ENCODE measurements at places on chromosomes 16 and 17.
A peak's percentile ranks its signal among the peaks of the same experiment; 100 is the strongest.

DNA sequence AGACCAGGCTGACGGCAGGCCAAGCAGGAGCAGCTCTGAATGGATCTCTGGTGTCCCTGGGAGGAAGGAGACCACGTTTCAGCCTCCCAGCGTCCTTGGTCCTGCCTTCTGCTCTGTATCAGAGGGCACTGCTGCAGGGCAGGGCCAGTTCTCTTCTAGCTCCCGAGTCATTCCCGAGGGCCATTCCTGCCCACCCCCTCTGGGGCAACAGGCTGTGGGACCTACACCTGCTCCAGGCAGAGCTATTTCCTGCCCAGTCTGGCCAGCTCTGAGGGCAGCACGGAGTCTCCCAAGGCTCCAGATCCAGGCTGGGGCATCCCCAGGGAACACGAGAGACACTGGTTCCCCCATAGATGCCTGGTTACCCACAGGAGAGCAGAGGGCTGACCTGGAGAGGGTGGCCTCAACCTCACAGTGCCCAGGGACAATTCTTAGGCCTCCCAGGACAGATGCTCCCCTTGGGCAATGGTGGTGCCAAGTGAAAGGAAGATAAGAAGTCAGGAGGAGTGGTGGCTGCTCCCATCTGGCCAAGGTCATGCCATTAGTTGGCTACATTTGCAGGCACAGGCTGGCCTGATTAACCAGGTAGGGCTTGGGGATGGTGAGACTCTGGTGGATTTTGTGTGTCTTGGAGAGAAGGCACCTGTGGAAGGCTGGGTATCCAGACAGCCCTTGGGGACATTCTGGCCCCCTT lies 2.0 kb downstream of the WFIKKN2 start:
- no peak for DNase-seq

GRCh38 chr16:906296-906695 lies 64.5 kb downstream of the LMF1 start:
- no peak for DNase-seq

GRCh38 chr17:40024901-40025300 lies 9.7 kb downstream of the CSF3 start:
- DNase-seq = no peak

GRCh38 chr17:40474419-40475002 lies 26.9 kb downstream of the TNS4 start:
- no peak for DNase-seq

GRCh38 chr16:74226338-74226954 lies 70.2 kb upstream of the PSMD7 start:
- DNase-seq = no peak

GRCh38 chr16:29963021-29963743 lies 1.3 kb downstream of the TMEM219 start:
- DNase-seq = no peak

DNA sequence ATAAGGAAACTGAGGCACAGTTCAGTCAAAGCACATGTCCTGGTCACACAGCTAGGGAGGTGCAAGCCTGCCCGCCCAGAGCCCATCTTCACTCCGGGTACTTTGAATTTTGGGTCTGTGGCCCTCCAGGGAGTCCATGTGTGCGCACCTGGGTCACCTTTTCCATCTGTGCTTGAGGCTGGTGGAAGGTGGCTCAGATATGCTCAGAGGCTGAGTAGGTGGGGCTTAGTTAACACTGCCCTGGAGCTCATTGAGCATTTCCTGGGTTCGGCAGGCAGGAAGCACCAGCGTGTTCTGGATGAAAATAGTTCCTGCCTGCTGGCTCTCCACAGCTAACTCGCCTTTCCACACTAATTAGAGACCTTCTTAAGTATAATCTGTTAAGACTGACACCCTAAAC lies 19.2 kb downstream of the FAM234A start:
- DNase-seq = peak; percentile 28

DNA sequence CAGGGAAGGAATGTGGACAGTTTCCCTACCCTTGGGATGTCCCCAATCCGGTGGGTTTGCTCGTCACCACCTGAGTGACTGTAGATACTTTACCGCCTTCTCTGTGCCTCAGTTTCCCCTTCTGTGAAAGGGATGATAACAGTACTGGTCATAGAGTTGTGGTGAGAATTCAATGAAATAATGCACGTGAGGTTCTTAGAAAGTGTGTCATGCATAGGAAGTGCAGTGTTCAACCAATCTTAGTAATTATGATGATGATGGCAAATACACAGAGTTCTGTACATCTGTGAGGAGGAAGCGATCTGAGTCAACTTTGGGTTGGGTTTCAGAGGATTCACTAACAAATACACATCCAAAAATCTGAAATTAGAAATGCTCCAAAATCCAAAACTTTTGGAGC lies 114.6 kb upstream of the HS3ST2 start:
- no peak for DNase-seq

- no peak for DNase-seq
Observed at GRCh38 chr16:9816644-9817043, 365.6 kb downstream of the GRIN2A start.

GRCh38 chr17:45852535-45853297 lies 8.0 kb downstream of the SPPL2C start:
- DNase-seq = peak; percentile 65

DNA sequence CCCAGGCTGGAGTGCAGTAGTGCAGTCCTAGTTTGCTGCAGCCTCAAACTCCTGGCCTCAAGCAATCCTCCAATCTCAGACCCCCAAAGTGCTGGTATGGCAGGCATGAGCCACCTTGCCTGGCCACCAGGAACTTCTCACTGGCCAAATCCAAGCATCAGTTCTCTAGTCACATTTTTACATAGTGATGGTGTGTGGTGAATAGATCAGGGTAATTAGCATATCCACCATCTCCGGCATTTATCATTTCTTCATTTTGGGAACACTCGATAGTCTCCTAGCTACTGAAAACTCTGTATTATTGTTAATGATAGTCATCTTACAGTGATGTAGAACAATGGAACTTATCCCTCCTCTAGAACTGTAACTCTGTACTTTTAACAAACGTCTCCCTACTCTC lies 58.3 kb downstream of the RAB11FIP4 start:
- no peak for DNase-seq

GRCh38 chr16:88533381-88533917 lies 36.8 kb upstream of the ZC3H18 start:
- DNase-seq = no peak

DNA sequence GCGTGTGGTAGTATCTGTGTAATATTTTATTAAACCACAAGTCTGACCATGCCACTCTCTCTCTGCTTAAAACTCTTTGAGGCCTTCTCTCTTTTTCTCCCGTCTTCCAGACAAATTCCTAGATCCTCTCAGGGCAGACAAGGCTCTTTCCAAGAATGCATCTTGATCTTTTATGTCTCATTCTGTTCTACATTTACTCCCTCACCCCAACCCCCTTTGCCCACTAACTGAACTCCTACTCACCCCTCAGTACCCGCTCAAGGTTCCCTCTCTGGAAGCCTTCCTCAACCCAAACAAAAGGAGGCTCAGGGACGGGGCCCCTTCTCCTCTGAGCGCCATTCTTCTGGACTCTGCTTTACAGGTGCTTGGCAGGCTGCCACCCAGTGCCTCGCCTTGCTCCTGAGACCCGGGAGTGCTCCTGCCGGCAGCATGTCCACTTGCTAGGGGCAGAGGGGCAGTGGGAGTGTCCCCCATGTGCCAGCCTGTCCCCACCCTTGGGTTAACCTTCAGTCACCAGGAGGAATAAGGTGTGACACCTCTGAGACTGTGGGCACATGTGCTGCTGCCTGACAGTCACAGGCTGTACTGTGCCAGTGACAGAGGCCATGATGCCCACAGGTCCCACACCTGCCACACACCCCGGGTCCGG lies 9.2 kb downstream of the SLC13A2 start:
- DNase-seq = no peak

GRCh38 chr17:29650396-29650795 lies 27.7 kb upstream of the CORO6 start:
- DNase-seq = no peak

GRCh38 chr16:1470481-1471251 lies 4.2 kb downstream of the CLCN7 start:
- no peak for DNase-seq

DNA sequence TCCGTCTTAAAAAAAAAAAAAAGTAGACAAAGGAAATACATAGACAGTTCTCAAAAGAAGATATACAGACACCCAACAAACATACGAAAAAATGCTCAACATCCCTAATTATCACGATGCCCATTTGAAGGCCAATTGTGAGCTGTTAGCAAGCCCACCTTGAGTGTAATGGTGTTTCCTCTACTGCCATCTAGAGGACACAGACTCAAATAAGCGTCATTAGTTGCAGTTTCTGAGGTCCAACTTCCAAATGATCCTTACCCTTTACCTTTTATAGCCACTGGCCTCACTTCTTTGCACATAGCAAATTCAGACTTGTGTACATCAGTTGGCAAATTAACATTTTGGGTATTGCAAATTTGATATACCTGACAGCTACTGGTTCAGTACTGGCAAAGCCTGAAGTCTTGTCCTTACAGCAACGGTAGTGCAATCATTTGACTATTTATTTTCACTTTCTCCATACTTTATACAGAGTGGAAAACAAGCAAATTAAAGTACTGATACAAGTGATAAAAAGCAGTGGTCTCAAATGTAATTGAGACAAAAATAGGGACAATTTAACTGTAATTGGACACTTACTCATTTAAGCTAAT lies 536.3 kb upstream of the EEF2KMT start:
- no peak for DNase-seq

- DNase-seq = no peak
Observed at GRCh38 chr16:65622151-65622550, 500.3 kb upstream of the CDH11 start.

DNA sequence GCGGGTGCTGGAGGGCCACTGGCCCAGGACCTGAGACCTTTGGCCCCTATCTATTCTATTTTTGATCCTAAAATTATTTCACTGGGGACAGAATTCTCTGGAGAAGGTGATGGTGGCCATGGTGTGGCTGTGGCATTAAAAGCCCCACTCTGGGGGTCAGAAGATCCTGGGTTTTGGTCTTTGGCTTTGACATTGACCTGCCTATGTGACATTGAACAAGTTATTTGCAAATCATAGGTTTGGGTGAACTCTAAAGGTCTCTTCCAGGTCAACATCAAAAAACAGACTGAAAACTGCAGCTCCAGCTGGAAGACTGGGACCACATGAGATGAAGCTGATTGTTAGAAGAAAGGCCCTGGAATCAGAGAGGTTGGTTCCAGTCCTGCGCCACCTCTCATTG lies 2.3 kb upstream of the CDH1 start:
- no peak for DNase-seq

GRCh38 chr17:64498308-64499203 lies 1.7 kb upstream of the POLG2 start:
- DNase-seq = no peak

GRCh38 chr17:63435681-63436522 lies 10.2 kb downstream of the CYB561 start:
- no peak for DNase-seq

- no peak for DNase-seq
Observed at GRCh38 chr17:27241346-27241946, 52.5 kb upstream of the WSB1 start.

- no peak for DNase-seq
Observed at GRCh38 chr16:61295311-61295710, 740.9 kb downstream of the CDH8 start.

DNA sequence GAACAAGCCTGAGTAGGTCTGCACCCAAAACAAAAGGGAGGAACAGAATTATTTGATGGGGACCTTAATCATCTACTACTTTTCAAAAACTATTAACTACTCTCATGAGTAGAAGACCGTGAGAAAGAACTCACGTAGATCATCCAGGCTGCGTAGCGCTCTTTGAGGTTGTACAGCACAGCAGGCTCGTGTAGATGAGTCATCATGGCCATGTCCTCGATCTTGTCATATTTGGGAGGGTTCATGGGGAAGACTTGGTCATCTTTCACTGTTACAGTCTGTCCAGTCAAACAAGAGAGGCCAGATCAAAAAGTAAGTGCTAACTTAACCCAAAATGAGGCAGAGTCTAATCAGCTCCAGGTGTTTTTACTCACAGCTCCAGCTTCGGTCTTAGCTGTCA lies 2.3 kb downstream of the MYH1 start:
- no peak for DNase-seq

- no peak for DNase-seq
Observed at GRCh38 chr16:22001591-22001990, 675 bp upstream of the PDZD9 start.

DNA sequence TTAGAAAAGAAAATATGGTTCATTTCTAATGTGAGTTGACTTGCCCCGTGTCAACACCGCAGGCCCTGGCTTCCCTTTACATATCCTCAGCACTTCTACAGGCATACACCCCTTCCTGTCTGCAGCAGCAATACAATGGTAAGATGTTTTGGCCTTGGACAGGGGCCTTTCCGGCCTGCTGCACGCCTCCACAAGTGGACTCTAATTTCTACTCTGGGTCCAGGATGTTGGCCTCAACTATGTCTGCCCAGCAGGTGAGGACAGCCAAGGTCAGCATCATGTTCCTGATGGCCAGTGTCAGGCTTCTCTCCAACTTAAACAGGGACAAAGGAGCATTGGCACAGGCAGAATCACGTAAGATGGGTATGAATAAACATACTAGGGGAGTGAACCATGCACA lies 11.0 kb downstream of the C17orf67 start:
- no peak for DNase-seq

GRCh38 chr16:89324056-89325010 lies 106.8 kb downstream of the ZNF778 start:
- DNase-seq = peak; percentile 90

DNA sequence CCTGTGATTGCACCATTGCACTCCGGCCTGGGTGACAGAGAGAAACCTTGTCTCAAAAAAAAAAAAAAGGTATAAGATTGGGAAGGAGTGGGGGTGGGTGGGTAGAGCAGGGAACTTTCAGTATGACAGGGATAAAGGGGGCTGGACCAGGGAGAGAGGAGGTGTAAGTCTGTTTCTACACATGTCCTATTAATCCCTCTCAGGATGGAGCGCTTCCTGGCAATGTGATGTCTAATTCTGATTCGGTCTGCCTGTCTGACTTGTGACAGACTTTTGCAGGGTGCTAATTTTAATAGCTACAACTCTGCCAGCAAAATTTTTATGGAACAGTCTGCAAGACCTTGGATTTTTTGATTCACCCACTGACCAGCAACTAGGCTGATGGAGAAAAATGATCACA lies 53.8 kb upstream of the SLC25A19 start:
- peak; percentile 33 for DNase-seq

DNA sequence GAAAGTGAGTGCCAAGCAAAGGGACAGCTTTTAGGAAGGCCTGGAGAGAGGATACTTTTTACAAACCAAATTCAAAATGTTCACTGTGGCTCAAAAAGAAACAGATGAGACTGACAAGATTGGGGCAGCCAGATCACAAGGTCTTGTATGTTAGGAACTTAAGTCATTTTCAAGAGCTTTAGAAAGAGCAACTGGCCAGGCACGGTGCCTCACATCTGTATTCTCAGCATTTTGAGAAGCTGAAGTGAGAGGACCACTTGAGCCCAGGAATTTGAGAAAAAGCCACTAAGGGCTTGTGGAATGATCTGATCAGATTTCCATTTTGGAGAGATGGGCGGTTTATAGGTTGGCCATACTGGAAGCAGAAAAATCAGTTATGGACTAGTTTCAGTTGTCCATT lies 17.2 kb downstream of the SPAG9 start:
- no peak for DNase-seq

- DNase-seq = no peak
Observed at GRCh38 chr17:72176951-72177660, 56.3 kb downstream of the SOX9 start.

- no peak for DNase-seq
Observed at GRCh38 chr16:29011851-29012250, 27.0 kb downstream of the LAT start.
